Activated CD8-positive, alpha-beta T cell treated with anti-CD3 and anti-CD28 coated beads for 36 hours (primary cell): ENCODE measurements at places on chromosomes 7 and 10. TPM values are rescaled to one million over a fixed set of nuclear protein-coding genes. Genes with fewer than 3 reads are reported as not detected.

- H3K27ac ChIP-seq: peak overlapping the region; percentile 39
- H3K36me3 ChIP-seq: peaks cover 21% of the 10 kb centered on the region
- H3K4me3 ChIP-seq: no peak overlapping the region
- peaks cover 2% of the 10 kb centered on the region for H3K4me1 ChIP-seq
- no peak for DNase-seq
Measured at GRCh38 chr10:122992031-122992585, 11.9 kb downstream of the PSTK start.

GRCh38 chr10:109504401-109504800 is 418.9 kb downstream of the XPNPEP1 start:
- H3K27ac ChIP-seq: no peak overlapping the region
- H3K4me3 ChIP-seq: no peak overlapping the region
- no peaks in the 10 kb centered on the region for H3K4me1 ChIP-seq
- DNase-seq: no peak
- H3K27me3 ChIP-seq: no peaks in the 10 kb centered on the region

- no peaks in the 10 kb centered on the region for H3K27me3 ChIP-seq
- H3K4me1 ChIP-seq: no peaks in the 10 kb centered on the region
- H3K4me3 ChIP-seq: no peak overlapping the region
- no peaks in the 10 kb centered on the region for H3K36me3 ChIP-seq
- no peak overlapping the region for H3K27ac ChIP-seq
- DNase-seq: no peak
Measured at GRCh38 chr10:36899652-36900051, 225.7 kb upstream of the ANKRD30A start.

DNA sequence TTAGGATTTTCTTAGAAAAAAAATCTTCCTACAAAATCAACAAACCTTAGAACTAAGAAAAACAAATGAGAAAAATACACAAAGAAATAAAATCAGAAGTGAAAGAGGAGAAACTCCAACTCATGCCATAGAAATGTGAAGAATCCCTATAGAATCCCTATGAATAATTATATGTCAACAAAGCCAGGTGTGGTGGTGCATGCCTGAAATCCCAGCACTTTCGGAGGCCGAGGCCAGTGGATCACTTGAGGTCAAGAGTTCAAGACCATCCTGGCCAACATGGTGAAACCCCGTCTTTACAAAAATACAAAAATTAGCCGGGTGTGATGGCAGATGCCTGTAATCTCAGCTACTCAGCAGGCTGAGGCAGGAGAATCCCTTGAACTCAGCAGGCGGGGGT is 27.1 kb downstream of the ACSM6 start:
- H3K4me1 ChIP-seq: no peaks in the 10 kb centered on the region
- H3K27me3 ChIP-seq: no peaks in the 10 kb centered on the region

GRCh38 chr10:110059925-110060324 is 52.1 kb downstream of the ADD3 start:
- H3K27me3 ChIP-seq: no peaks in the 10 kb centered on the region
- no peaks in the 10 kb centered on the region for H3K36me3 ChIP-seq
- no peak for DNase-seq
- peaks cover 79% of the 10 kb centered on the region for H3K4me1 ChIP-seq
- peak overlapping the region; percentile 79 for H3K27ac ChIP-seq
- no peak overlapping the region for H3K4me3 ChIP-seq

DNA sequence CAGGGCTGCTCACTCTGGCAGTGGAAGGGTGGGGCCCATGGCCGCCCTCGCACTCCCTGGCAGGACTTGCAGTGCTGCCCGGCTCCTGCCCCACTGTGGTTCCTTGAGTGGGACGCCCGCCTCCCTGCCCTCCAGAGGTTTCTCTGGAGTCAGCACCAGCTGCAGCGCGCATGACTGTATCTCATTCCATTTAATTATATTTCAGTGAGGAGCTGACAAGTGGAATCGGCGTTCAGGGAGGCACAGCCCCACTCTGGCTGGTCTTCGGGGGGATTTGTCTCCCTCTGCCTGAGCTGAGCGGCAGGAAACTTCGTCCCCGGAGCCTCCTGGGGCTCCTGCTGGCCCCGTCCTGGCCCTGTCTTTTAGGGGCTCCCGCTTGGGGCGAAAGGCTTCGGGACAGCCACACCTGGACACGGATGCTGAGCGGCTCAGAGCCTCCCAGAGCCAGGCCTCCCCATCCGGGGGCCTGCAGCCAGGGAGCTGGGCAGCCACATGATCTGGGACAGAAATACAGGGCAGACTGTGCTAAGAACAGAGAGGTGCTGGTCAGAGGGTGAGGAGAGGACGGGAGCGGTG is 75.3 kb upstream of the NKX6-2 start:
- H3K4me1 ChIP-seq: peaks cover 3% of the 10 kb centered on the region
- H3K27ac ChIP-seq: no peak overlapping the region
- H3K27me3 ChIP-seq: peaks cover 6% of the 10 kb centered on the region
- no peak for DNase-seq
- no peaks in the 10 kb centered on the region for H3K36me3 ChIP-seq

GRCh38 chr7:127766831-127767459 is 115.0 kb downstream of the SND1 start:
- peaks cover 32% of the 10 kb centered on the region for H3K36me3 ChIP-seq
- H3K27me3 ChIP-seq: no peaks in the 10 kb centered on the region
- peak overlapping the region; percentile 27 for H3K27ac ChIP-seq
- H3K4me1 ChIP-seq: peaks cover 39% of the 10 kb centered on the region

GRCh38 chr10:46236941-46237681 is 49.7 kb upstream of the ANTXRL start:
- H3K4me3 ChIP-seq: no peak overlapping the region
- no peaks in the 10 kb centered on the region for H3K27me3 ChIP-seq
- H3K36me3 ChIP-seq: peaks cover 33% of the 10 kb centered on the region

DNA sequence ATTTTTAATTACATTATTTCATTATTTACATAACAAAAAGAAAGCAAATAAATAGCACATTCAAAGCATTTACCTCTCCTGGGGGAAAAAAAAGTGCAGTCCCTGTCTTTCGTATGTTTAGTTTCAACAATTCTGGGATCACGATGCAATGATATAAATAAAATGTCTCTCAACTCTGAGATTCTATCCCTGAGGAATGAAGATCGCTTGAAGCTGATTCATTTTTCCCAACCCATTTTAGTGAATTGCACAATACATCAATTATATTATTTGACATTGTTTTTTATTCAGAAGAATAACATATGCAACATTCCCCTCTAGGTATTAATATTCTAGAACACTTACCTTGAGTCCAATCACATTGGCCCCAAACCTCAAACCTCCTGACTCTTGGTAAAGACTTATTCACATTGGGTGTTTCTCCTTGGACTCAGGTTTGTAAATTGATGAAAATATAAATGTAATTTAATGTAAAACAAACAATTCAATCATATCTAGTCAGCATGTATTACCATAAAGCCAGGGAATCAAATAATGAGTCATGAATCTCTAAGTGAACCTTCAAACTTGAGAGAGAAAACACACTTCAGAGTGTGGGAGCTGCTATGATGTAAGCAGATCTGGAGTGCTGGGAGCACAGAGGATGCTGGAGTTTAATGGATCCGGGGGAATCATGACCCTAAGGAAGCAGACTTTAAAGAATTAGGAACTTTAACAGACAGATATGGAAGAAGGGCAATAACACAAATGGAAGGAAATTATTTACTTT is 5.3 kb upstream of the SCIN start:
- H3K36me3 ChIP-seq: no peaks in the 10 kb centered on the region
- no peak overlapping the region for H3K27ac ChIP-seq
- H3K27me3 ChIP-seq: peaks cover 19% of the 10 kb centered on the region
- peaks cover 11% of the 10 kb centered on the region for H3K4me1 ChIP-seq
- DNase-seq: no peak

GRCh38 chr7:140983802-140984201 is 30.9 kb downstream of the MRPS33 start:
- DNase-seq: peak; percentile 20
- no peaks in the 10 kb centered on the region for H3K36me3 ChIP-seq
- no peak overlapping the region for H3K4me3 ChIP-seq

The CUZD1 gene
- total RNA-seq: 1.3 TPM

The INHBA gene
- total RNA-seq: not detected

The SAMD8 gene
- 23.7 TPM for total RNA-seq

The XRCC2 gene
- 16.6 TPM for total RNA-seq

The PPP1R9A gene
- 0.13 TPM for total RNA-seq

The SEMA4G gene
- 1.6 TPM for total RNA-seq

The PRPF18 gene
- 18.4 TPM for total RNA-seq
